ENCODE measurements at places on chromosomes 11 and 22. TPM values are rescaled to one million over a fixed set of nuclear protein-coding genes. Genes with fewer than 3 reads are reported as not detected.

Gene TBC1D22A
- 19.2 TPM for polyA plus RNA-seq

DNA sequence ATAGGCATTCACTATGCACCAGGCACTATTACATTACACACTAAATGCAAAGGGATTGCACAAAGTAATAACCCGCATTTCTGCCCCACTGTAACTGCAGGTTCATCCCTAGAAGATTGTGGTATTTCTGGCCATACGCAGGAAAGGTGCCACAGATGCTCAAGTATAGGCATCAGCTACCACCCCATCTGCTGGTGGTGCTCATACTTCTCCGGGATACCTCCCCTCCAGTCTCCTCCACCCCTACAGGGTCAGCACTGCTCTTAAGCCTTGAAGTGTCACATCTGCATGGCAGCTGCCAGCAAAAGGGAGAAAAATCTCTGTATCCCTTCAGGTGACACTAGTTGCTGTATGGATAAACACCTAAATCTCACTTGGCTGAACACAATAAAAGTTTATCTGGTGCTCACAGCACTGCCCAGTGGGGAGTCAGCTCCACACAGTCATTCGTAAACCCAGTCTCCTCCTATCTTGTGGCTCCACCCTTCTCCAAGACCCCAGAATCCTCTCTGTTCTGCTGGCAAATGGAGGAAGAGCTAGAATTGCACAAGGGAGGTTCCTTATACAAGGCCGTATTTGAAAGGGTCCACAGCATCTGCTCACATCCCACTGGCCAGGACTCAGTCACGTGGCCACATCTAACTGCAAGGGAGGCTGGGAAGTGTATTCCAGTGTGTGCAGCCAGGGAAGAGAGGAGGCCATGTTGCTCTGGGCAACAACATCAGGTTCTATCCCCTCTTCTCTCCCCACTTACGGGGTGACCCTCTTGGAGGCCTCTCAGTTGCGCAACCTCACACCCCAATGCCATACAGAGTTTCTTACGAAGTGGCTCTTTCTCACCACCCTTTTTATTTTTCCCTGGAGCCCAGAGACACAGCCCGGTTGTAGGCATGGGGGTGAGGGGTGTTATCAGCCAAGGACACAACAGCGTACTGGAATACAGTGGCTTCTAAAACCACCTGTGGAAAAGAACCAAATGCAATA is 114.7 kb downstream of the BUD13 start:
- no peak for DNase-seq

DNA sequence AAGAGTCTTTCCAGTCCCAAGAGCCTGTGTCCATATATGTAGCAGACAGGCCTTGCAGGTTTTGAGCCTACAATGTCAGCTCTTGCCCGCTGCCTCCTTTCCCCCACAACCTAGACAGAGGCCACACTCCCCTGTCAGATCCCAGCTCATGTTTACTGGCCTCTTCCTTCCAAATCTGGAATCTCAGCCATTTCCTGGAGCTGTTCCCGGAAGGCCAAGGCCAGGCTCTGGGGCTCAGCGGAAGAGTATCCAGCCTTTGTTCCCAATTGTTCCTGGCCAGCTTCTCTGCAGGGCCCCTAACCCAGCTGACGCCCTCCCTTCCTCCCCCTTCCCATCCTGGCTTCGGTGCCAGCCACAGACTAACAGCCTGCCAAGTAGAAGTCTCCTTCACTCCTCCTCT is 1.0 kb upstream of the ROBO4 start:
- DNase-seq: no peak

DNA sequence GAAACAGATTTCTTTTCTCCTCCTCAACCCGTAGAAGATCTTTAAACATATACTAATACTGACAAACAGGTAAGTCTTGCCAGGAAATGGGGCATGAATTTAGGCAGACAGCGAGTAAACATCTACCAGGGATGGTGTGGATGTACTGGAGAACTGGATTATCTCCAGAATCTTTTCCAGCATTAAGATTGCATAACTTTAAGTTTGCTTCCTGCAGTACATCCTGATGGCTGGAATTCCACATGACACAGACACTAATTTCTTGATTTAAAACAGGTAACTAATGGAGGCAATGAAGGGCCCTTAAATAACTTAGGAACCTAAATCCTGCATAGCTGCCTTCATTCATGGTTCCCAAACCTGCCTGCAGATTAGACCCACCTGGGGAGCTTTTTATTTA is 40.7 kb downstream of the JHY start:
- DNase-seq: no peak

DNA sequence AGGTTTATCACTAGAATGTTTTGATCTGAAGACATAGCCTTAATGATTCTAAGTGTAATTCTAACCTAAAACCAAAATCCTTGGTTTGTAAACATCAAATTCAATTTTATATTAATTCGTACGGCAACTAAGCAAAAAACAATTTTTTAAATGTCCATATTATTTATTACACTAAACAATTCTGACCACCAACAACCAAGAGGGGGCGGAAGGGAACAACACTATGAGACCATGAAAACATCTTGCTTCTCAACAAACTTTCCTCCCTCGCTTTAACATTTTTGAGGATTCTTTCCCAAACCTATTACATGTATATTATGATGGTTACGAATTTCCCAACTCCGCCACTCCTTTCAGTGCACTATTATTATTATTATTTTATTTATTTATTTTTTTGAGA is 6.5 kb upstream of the UCP2 start:
- DNase-seq: no peak
